ENCODE measurements at places on chromosomes 5 and 9.

DNA sequence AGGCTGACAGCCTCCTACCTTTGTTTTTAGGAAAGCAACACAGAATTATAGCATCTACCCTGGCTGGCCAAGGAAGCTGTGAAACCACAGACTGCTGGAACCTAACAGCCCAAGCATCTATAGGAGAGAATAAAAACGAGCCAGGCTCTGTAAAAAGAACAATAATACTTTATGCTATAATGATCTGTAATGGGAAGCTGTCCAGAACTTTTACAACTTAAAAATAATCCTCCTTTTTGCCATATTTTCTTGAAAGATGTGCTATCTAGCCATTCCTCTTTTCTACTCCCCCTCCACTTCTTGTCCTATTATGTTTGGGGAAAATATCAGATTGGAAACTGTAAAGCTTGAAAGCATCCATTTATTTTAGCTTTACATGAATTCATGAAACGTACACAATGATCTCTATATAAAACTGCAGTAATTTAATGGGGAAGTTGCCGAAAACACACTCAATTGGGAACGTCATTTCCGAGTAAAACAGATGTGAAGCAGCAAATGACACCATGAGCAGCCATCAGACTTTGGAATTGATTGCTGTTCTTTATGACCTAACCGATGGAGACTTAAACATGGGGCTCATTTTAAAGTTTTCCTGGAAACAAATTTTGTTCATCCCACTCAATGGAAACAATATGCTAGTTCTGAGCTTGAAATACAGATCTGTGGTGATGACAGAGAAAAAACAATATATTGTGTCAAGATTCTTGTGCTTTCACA lies 450.3 kb upstream of the CLINT1 start:
- DNase-seq = no peak

- no peak for DNase-seq
Measured at GRCh38 chr5:80346055-80346454, 26.3 kb downstream of the SPZ1 start.

- no peak for DNase-seq
Measured at GRCh38 chr9:105968811-105969466, 274.6 kb downstream of the TMEM38B start.

DNA sequence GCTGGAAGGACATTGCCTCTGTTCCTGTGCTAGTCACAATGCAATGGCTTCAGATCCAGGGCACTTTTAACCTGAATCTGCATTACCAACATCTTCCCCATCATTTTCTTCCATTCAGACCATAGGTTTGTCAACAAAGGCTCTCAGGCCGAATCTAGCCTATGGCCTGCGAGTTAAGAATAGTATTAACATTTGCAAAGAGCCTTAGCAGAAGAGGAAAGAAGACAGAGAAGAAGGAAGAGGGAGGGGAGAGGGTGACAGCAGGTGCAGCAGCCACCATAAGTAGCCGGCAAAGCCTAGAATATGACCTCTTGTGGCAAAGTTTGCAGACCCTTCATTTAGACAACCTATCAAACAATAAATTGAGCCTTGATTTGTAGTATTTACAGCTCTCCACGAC lies 32.6 kb downstream of the BARX1 start:
- no peak for DNase-seq

DNA sequence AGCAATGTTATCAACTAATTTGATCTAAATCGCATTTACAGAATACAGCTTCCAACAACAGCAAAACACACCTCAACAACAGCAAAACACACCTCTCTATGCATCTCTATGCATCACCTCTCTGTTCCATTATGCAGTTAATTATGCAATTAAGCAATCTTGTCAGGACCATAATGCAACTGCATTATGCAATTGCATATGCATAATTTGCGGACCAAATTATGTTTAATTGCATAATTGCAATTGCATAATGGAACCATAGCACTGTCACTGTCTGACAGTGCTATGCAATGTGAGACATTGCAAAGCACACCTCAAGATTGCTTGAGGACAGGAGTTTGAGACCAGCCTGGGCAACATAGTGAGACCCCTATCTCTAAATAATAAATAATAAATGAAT lies 80.4 kb upstream of the PRSS3 start:
- no peak for DNase-seq

DNA sequence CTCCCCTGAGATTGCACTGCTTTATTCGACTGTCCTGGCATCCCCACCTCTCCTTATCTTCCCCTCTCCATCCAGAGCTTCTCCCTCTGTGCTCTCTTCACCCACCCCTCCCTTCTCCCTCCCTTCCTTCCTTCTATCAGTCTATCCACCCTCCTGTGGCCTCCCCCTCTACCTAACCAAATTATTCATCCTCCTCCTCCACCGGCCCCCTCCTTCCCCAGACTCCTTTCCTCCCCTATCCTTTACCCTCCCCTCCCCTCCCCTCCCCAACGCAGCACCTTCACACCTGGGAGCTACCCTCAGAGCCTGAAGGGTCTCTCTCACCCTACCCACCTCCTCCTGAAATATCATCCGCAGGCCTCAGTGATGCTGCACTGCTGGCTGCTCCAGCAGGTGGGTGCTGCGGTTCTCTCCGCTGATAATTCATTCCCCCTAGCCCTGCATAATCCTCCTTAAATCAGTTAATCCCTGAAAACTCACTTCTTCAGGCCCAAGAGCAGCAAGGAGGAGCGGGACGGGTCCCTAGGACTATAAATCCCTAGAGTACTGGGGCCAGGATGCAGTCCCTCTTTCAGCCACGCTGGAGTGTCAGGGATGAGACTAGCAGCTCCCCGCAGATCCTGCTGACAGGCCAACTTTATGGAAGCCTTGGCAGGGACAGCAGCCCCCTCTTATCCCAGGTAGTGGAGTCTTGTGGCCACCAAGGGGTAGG lies 97.8 kb downstream of the PCDH1 start:
- DNase-seq = no peak

DNA sequence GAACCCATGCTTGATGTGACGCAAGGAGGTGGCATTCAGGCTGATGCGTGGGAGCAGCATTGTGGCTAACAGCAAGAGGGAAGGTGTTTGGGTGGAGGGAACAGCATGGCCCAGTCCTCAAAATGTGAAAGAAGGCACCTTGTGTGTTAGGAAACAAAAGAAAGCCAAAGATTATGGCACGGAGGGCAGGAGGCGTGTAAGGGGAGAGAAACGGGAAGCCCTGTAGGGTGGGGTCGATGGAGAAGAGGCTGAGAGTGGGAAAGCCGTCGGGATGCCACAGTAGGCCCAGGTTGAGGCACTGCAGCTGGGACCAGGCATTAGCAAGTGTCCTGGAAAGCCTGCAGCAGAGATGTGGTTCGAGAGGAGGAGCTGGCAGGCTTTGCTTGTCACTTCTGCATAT lies 241.1 kb downstream of the GADD45G start:
- no peak for DNase-seq

DNA sequence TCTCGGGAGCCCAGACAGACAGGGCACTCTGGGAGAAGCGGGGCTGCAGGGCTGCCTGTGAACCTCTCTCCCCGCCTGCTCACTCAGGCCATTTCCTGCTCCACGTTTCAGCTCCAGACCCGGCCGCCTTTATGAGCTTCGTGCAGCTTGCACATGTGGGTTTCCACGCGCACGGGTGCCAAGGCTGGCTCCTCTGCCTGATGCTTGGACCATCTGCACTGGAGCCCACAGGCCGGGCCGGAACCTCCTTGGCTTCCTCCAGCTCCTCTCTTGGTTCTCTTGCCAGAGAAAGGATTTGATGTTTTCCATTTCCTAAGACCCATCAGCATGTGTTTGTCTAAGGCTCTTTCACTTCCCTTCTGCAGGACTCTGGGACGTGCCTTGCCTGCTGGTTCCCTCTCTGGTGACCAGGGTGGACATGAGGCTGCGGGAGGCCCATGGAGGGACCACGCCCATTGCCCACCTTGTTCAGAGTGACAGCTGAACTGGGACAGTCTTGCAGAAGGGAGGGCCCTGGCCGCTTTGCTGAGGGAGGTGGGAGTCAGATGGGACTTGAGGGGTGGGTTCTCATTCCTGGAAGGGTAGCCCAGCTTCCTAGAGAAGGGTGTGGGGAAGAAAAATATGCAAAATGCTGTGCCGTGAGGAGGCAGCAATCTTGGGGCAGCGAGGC lies 23.3 kb upstream of the COL5A1 start:
- peak; percentile 29 for DNase-seq
